ENCODE measurements at places on chromosomes 3 and 15. TPM values are rescaled to one million over a fixed set of nuclear protein-coding genes. Genes with fewer than 3 reads are reported as not detected.

DNA sequence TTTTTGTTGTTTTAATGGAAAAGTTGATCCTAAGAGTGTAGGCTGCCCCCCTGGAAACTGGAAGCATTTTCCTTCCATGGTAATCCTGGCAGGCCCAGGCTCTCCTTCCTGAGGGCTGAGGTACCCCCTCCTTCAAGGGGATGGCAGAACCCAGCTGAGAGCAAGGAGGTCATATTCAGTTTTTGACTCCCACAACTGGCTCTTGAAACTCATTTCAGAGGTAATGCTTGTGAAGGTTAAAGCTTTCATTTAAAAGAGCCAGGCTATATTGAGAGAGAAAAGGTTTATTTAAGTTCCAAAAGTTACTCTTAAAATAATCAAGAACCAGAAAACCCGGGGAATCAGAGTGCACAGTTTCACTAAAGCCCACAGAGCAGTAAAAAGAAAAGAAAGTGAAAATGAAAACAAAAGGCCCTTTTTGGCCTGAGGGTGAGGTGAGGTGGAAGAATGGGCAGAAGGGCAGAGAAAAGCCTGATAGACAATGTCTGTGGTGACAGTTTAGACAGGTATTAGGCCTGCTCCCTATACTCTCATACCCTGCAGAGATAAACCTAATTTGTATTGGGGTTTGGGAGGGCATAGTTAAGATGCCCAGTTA lies 47.0 kb upstream of the RBP1 start:
- no peak for DNase-seq

DNA sequence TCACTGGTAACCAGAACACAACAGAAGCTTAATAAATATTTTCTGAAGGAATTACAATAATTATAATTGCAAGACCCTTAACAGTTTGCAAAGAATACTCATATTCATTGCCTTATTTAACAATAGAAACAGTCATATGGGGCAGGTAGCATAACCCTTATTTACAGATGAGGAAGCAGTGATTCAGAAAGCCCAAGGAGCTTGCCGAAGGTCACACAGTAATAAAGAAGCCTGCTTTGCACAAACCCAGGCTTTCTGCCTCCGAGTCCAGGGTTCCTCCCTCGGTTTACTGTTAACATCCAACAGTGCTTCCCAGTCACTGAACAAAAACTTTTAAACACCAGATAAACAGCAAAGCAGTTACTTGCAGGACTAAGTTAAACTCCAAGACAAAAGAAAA lies 35.3 kb downstream of the SRGAP3 start:
- DNase-seq = no peak

GRCh38 chr15:99437315-99438223 lies 128.2 kb upstream of the MEF2A start:
- no peak for DNase-seq

DNA sequence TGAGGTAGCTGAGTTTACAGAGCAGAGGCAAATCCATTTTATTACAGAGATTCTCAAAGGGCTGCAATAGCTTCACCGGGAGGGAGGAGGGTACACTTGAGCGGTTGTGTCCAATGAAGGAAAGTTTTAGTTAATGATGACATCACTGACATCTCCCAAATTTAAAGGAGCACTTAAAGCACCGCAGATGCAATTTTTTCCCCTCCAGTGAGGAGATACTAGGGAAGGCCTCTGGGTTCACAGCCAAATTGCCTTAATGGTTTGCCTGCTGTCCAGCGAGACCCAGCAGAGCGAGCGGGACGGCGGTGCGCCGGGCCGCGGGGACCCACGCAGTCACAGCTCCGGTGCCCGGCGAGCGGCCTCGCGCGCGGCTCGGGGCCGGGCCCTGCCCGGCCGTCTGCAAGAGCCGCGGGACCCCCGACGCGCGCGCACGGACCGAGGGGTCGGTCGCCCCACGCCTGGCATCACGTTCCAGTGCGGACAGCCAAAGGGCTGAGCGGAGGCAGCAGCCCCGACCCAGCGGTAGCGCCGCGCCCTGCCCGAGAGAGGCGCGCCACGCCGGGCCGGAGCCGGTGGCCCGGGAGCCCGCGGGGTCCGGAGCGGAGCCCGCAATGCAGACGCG lies 160.5 kb upstream of the CHRNA7 start:
- no peak for DNase-seq

- DNase-seq = no peak
Measured at GRCh38 chr15:51883271-51883837, 53.9 kb downstream of the TMOD3 start.

GRCh38 chr15:71511796-71512681 lies 298.3 kb upstream of the NR2E3 start:
- no peak for DNase-seq

- no peak for DNase-seq
Measured at GRCh38 chr3:99366663-99367429, 271.5 kb upstream of the COL8A1 start.

- DNase-seq = no peak
Measured at GRCh38 chr15:70799667-70800450, 36.5 kb upstream of the UACA start.

- no peak for DNase-seq
Measured at GRCh38 chr15:92316586-92317295, 76.9 kb upstream of the ST8SIA2 start.

- DNase-seq = no peak
Measured at GRCh38 chr3:108018552-108018951, 72.3 kb downstream of the CD47 start.

- DNase-seq = no peak
Measured at GRCh38 chr15:59059076-59059597, 45.8 kb upstream of the CCNB2 start.

DNA sequence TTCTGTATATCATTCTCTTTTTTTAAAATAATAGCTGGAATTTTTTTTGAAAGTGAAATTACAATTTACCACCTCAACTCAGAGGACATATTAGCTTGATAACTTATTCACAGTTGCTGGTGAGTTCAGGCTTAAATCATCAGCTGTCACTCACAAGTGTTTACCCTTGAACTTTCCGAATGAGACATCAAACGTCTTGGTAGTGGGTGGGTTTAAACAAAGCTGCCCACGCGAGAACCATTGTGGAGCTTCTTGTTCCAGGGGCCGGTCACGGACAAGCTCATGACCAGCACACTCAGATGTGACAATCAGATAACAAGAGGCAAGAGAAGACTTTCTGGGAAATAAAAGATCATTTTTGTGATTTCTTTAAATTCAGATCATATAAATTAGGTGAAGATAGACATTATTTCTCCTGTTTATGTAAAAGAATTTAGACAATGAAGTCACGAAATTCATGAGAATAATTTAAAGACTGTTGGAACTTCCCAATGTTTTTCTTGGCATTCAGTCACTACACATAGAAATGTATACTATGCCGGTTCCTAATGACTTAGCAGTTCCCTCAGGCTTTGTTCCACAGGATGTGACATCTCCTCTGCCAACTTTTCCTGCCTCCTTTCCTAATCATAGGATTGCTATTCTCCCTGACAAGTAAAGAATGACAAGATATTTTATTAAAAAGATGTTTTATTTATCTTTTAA lies 29.3 kb downstream of the BTD start:
- no peak for DNase-seq

DNA sequence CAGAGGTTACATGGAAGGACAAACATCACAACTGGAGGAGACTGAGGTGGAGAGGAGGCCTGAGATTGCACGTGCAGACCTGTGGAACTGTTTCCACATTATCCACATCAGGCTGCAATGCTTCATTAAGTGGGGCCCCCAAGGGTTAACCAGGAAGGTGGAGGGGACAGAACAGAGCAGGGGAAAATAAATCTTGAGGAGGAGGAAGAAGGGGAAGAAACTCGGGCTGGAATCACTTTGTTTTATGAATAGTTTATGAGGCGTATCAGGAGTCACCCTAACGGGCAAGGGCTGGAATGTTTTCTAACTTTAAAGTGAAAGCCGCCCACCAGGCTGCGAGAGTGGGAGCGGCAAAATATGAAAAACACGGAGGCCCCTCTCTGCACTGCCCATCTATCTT lies 154.9 kb downstream of the WNT5A start:
- DNase-seq = no peak

DNA sequence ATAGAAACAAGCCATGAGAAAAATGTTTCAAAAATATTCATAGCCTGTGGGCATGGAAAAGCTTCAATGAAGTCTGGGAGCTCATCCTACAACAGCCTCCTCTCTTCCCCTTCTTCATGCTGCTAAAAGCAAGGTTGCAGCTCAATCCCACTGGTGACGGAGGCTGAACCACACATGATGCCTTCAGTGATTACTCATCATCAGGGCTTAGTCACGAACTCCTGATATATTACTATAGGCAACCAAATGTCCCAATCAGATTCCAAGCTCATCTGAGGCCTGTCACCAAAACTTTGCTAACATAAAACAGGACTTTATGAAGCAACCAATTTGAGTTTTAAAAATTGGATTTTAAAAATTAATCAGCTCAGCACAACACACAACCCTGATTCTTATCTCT lies 24.0 kb upstream of the SLC24A5 start:
- DNase-seq = no peak

DNA sequence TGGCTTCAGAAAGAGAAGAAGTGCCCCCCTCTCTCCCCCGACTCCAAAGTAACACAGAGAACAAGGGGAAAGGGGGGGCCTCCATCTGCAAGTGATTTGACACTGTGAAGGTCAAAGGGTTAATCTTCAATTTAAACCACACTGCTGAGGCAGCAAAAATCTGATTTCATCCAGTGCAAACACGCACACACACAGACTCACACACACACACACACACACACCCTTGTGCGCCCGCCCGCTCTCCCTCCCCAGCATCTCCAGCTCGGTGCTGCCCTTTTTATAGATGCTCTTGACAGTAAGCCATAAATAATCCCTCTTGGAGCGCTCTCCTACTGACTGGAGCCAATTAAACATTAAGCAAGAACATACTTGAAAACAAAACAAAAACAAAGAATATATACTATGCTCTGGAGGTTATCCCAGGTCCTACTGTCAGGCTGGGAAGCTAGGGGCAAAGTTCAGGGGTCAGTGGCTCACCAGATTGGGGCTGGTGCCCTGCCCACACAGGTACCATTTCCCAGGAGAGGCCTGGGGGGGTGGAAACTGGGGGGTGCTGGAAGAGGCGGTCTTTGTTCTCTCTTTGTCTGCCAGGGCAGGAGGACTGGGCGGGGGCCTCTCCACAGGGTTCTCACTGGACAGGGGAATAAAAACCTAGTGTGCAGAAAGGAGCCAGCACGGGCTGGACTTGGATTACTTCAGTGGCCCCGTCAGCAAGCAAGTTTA lies 16.3 kb downstream of the BMF start:
- DNase-seq = peak; percentile 48

DNA sequence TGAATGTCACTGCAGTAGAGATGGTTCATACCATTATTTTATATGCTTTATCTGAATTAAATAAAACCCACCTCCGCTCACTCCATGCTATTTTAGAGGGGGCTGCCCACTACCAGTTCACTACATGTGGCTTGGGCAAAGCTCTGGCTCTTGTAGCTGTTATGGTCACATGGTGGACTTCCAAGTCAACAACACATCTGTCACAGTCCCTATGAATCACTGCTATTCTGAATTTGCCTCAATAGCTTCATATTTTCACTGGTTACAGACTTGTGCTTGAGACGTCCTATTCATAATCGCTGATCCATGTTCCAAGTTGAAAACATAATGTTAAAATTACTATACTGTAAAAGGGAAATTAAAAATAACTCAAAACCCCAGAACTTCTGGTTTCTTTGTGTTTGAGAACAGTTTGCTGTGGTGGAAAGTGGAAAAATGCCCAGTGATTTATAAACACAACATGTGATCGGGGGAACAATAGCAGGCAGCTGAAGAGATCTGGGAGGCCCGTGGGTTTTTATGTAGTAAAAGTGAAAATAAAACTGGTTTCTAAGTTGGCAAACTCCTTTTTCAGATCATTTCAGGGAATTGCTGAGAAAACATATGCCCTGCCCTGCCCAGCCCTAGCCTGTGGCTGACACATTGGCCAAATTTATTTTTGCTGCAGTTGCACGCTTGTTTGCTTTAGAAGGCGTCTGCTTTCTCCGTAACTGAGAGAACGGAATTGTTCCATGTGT lies 128.8 kb upstream of the PRR23C start:
- DNase-seq = no peak

DNA sequence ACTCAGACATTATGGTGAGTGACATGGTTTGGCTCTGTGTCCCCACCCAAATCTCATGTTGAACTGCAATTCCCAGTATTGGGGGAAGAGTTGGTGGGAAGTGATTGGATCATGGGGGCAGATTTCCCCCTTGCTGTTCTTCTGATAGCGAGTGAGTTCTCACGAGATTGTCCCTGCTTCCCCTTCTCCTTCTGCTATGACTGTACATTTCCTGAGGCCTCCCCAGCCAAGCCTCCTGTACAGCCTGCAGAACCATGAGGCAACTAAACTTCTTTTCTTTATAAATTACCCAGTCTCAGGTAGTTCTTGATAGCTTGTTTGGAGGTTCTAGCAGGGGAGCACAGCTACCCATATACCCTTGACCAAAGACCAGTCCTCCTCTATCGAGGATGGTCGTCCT lies 45.9 kb downstream of the ADAM10 start:
- no peak for DNase-seq

GRCh38 chr3:8793242-8793641 lies 23.8 kb upstream of the OXTR start:
- no peak for DNase-seq

DNA sequence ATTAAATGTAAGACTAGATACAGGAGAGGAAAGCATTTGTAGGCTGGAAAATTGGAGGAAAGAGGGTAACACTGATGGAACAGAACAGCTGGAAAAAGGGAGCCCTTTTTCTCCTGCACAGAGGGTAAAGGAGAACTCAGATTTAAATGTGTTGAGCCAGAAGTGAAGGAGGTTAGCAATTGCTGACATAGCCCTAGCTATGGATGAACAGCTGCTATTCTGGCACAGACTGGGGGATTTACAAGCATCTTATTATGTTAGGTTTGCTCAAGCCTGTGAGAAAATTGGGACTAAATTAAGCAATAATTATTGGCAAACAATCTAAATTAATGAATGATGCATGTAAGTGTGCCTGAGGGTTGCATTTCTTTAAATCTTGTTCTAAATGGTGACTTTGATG lies 40.6 kb upstream of the PRR20G start:
- DNase-seq = no peak

DNA sequence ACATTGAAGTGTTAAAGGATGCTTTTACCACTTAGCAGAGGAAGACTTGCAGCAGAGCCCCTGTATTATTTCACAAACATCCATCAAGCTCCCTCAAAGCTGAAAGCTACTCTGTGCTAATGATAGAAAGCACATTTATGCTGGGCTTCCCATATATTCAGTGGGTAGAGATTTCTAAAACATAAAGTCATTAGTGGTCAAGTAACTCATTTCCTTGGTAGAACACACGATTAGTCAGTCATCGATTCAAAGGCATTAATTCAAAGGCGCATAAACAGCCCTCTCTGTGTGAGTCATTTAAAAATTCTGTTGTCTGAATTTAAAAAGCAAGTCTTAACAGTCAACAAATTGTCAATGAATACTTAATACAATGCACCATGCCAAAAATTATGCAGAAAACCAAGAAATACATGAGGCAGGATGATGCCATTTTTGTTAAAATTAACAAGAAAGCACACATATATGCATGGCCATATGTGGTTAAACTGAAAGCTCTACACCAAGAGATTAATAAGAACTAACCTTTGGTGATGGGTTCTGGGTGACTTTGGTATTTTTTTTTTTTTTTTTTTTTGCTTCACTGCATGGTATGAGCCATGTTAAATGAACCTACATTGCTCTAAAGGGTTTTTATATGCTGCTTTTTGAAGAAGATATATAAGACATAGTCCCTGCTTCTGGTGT lies 61.7 kb downstream of the LDHAL6B start:
- DNase-seq = no peak

LTF gene
- 78.7 TPM for total RNA-seq

LEKR1 gene
- 8.0 TPM for total RNA-seq

SLC27A2 gene
- total RNA-seq = 0.96 TPM

PDCD7 gene
- 24.4 TPM for total RNA-seq

SLC2A2 gene
- total RNA-seq = not detected

PGBD4 gene
- 0.64 TPM for total RNA-seq

LCMT2 gene
- 9.5 TPM for total RNA-seq

C3orf20 gene
- 0.16 TPM for total RNA-seq
